ENCODE measurements at places on chromosomes 16 and 17. TPM values are rescaled to one million over a fixed set of nuclear protein-coding genes. Genes with fewer than 3 reads are reported as not detected.

DNA sequence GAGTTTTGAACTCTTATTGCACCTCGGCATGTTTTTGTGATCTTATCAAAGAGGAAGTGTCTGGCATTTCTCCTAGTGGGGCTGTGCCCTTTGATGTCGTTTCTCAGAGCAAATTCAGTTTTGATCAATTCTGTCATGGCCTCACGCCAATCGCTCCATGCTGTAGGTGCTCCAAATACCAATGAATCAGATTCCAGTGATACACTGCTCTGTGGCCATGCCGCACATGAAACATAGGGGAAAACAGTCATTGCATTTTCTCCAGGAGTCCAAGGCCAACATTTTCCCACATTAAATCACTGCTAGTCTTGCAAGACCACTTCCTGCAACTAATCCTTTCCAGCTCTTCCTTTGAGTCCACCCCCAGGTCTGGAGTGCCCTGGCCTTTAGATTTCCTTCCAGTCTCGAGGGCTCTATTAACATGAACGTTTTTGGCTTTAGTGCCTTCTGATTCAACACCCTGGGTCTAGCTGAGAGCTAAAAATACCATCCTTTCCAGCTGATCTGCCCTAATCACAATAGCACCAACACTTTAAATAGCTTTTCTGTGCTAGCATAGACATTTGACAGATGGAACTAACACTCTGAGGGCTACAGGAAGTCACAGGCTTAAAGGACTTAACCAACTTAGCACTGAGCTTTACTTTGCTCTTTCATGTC, 18.2 kb upstream of the RASL10B start:
- DNase-seq, result no peak

The MAF gene
- total RNA-seq, result 130 TPM

DNA sequence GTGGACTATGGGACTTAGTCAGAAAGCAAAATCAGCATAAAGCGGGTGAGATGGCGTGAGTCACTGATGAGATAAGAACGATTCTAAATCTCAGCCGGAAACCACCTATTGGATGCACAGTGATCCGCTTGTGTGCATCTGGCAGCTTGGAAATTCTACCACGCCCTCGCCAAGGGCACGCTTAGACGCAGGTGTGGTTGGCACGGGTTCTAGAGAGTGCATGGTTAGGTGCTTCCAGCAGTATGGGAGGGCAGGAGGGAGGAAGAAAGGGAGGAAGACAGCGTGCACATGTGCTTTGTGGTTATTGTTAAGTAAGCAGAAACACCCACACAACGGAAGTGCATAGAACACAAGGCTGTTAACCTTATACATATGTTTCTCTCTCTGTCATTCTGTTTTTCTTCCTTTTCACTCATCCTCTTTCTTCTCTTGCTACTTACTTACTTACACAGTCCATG, 374.0 kb upstream of the ASIC2 start:
- DNase-seq, result no peak

DNA sequence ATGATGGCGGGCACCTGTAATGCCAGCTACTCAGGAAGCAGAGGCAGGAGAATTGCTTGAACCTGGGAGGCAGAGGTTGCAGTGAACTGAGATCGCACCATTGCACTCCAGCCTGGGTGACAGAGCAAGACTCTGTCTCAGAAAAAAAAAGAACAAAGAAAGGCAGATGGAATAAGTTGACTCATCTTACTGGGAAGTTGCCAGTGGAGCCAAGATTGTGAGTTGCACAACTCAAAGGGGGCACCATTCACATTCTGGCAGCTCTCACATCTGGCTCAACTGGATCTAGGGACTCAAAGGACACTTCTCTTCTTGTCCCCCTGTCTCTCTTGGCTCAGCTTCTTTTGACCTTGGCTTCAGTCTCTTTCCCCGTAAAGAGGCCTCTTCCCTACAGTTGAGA, 53.7 kb upstream of the ETV4 start:
- DNase-seq, result no peak

- no peak for DNase-seq
These were observed 11.0 kb downstream of the MPO start for GRCh38 chr17:58269557-58270291.

The MYOCD gene
- total RNA-seq, result not detected

The BCL6B gene
- 0.17 TPM for total RNA-seq

GRCh38 chr16:12628536-12628935, 175.2 kb downstream of the CPPED1 start:
- no peak for DNase-seq

The GLIS2 gene
- 0.29 TPM for total RNA-seq

GRCh38 chr17:76204277-76204676, 36.0 kb downstream of the RNF157 start:
- DNase-seq, result no peak

DNA sequence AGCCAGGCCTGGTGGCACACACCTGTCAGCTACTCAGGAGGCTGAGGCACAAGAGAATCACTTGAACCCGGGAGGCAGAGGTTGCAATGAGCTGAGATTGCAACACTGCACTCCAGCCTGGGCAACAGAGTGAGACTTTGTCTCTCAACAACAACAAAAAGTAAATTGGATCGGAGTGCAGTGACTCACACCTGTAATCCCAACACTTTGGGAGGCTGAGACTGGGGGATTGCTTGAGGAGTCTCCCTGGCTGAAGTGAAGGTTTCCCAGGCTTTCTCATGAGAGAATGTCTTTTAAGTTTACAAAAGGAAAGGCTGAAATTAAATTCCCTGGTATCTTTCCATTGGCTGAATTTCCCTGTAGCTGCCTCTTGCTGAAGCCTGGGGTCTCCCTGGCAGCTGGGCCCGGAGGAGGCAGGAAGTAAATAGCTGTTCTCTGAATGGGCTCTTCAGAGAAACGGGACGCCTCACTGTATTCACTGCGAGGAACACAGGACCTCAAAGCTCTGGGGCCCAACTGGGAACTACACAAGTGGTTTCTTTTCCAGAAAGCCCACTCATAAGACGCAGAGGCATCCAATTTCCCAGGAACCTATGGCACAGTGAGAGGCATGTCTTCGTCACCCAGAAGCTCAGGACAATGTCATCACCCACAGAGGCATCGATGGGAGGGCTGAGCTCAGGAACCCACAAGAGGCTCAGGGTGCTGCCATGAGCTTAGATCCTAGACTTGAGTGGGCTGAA, 77.4 kb upstream of the SMURF2 start:
- DNase-seq, result no peak

GRCh38 chr17:59621771-59622170, 2.1 kb downstream of the CLTC start:
- DNase-seq, result no peak

- no peak for DNase-seq
These were observed 157.9 kb downstream of the PITPNC1 start for GRCh38 chr17:67534941-67535340.

Measured in T-helper 17 cell (primary cell).